ENCODE measurements at places on chromosomes 13 and 19.

- no peak for DNase-seq
Observed at GRCh38 chr19:10601999-10602329, 14.9 kb upstream of the AP1M2 start.

DNA sequence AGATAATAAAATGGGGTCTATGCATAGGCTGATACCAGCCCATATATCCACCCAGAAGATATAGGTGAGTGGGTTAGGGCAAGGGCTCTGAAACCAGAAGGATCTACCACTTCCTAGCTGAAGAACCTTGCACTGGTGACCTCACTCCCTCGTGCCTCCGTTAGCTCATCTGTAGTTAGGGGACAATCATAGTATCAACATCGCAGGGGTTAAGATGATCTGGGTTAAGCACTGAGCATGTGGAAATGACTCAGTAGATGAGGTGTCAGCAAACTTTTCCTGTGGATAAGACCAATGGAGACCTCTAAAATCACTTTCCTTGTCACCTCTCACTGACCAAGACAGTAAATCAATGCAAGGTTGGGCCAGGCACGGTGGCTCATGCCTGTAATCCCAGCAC is 30.5 kb downstream of the TNFSF14 start:
- no peak for DNase-seq

DNA sequence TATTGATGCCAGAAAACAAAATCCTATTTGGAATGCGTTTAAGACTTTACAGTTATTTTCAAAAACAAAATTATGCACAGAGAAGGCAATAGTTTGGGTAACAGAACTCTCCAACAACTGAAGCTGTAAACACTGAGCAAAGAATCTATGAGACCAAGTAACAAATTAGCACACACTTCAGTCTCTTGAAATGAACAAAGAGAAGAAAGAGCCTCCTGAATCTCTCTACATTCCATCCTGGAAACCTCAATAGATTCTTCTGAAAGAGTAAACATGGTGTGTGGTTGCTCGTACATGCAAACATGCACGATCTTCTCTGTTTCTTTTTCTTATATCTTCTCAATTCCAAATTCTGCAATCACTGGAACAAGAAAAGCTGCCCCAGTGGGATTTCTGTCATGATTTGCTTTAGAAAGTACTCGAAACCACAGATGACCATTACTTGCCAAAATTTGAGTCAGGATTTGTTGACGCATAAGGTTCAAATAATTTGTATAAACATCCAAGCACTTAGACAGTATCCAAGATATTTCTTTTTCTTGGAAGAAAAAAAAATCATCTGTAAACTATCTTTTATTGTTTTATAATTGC is 137.9 kb upstream of the DACH1 start:
- no peak for DNase-seq

- DNase-seq = no peak
Observed at GRCh38 chr19:6022570-6023064, 44.7 kb upstream of the RANBP3 start.

DNA sequence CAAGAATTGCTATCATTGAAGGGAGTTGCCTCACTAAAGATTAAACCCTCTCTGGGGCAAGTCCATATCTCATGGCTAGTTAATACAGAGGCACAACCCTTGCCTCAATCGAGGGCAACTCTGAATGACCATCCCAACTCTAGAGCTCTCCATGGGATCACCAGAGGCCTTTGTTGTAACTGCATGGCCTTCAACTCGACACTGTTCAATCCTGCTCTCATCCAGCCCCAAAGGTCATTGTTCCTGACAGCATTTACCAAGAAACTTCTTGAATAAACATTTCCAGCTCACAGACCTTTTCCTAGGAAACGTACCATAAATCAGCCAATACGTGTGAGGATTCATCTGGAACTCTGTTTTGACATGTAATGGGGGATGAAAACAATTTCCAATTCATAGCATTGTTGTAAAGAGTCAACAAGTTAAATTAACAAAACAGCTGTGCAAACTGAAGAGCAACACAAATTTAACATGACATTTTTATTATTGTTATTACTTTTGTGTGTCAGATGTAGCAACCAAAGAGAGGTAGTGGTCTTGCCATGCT is 452.7 kb downstream of the SUCLA2 start:
- DNase-seq = no peak

DNA sequence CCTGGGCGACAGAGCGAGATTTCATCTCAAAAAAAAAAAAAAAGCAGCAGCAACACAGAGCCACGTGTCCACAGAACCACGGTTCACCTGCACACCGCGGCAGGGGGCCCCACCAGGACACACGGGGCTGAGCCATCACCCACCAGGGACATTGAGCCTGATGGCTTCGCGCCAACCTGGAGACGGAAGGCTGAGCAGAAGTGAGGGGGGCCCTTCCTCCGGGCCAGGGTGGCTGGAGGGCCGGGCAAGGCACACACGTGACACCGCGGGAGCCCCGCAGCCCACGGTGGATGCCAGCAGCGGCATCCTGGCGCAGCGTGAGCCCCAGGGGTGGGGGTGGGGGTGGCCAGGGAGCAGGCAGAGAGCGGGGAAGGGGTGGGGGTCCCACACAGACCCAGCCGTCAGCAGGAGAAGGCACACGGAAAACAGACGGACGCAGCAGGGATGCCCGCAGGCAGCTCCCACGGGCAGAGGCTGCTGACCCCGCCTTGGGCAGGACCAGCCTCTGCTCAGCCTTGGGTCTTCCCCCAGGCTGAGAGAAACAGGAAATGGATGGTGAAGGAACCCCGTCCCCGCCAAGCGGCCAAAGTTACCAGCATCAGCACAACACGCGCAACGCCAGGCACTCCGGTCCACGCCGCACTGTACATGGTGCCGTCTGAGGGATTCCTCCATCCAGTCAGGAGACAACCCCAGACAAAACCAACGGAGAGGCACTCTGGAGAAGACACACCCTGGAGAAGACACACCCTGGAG is 33.6 kb downstream of the SBNO2 start:
- DNase-seq = no peak

- no peak for DNase-seq
Observed at GRCh38 chr13:33034882-33035520, 18.8 kb downstream of the KL start.

- no peak for DNase-seq
Observed at GRCh38 chr13:42981853-42982252, 10.2 kb downstream of the EPSTI1 start.

- DNase-seq = no peak
Observed at GRCh38 chr19:41480336-41480735, 37.4 kb downstream of the ERICH4 start.

GRCh38 chr13:113723410-113724015 is 35.5 kb upstream of the TMEM255B start:
- DNase-seq = no peak
